Fibroblast of lung (primary cell): ENCODE measurements at places on chromosomes 3 and 15. TPM values are rescaled to one million over a fixed set of nuclear protein-coding genes. Genes with fewer than 3 reads are reported as not detected.

DNA sequence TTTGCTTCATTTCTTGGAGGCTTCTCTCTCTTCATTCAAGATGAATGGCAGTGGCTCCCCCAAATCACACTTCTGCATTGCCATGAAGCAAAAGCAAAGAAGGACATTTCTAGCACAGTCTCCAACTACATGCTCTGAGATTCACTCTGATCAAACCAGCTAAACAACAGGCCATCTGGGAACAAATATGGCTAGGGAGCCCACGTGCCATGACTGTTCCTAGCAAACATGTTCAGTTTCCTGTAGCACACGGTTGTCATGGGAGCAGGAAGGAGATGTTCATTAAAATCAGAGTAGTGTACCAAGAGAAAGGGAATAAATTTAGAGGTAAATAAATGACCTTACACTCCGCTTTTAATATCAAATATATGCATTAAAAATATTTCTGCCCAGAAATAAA, 327.3 kb downstream of the GBE1 start:
- no peak for DNase-seq

DNA sequence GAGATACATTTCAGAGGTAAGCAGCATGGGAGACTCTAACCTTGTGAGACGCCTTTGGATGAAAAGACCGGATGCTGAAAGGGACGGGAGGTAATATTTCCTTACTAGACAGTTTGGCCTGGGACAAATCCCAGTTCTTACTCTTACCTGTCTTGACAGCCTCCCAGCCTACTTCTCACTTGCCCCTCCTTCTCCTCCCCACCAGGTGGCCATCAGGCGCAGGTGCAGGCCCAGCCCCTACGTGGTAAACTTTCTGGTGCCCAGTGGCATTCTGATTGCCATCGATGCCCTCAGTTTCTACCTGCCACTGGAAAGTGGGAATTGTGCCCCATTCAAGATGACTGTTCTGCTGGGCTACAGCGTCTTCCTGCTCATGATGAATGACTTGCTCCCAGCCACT, 6.3 kb downstream of the HTR3D start:
- no peak for DNase-seq

Gene CNTN4
- polyA plus RNA-seq, result 0.69 TPM in 1 of 2 replicates, not detected in the other

DNA sequence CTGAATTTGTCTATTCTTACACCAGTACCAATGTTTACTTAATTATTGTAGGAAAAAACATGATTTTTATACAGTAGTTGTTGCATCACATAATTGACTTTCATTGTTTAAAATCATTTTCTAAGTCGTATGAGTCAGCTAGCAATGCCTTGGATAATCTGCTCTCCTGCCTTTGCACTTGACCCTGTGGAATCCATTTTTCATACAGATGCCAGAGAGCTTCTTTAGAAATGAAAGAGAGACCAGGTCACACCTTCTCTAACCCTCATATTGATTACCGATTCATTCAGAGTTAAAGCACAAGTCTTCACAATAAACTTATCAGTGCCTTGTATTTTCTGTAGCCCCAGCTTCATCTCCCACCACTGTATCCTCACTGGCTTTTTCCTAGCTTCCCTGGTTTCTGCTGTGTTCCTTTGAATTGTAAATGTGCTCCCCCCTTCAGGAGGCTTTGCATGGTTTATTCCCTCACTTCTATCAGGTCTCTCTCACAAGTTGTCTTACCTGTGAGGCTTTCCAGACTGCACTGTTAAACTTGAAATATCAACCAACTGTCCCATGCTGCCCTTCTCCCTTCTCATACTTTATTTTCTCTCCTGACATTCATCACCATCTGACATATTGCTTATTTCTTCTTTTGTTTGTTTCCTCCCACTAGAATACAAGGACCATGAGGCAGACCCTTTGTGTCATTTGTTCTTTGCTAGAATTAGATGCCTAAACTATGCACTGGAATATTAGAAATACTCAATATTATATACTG, 662.0 kb upstream of the GBE1 start:
- DNase-seq, result no peak
